Mammary epithelial cell (primary cell): ENCODE measurements at places on chromosomes 1 and 21. TPM values are rescaled to one million over a fixed set of nuclear protein-coding genes. Genes with fewer than 3 reads are reported as not detected.
A peak's percentile ranks its signal among the peaks of the same experiment; 100 is the strongest.

GRCh38 chr1:242187816-242188215 is 188.9 kb upstream of the MAP1LC3C start:
- no peak for DNase-seq

GRCh38 chr1:198179556-198179981 is 22.8 kb downstream of the NEK7 start:
- peak; percentile 41 for DNase-seq

The TMEM125 gene
- total RNA-seq: 0.67 TPM

The SH3BGR gene
- 5.0 TPM for total RNA-seq

The RGSL1 gene
- total RNA-seq: not detected in 2 replicates

The SUSD4 gene
- 5.7 and 8.9 TPM in 2 replicates for total RNA-seq

GRCh38 chr1:41954533-41954944 is 35.8 kb upstream of the HIVEP3 start:
- peak; percentile 94 for DNase-seq

GRCh38 chr1:20998826-20999225 is 177.9 kb downstream of the EIF4G3 start:
- DNase-seq: no peak

- peak; percentile 19 for DNase-seq
Measured at GRCh38 chr1:178538192-178538916, 25.4 kb downstream of the TEX35 start.

The PRDM16 gene
- total RNA-seq: not detected

DNA sequence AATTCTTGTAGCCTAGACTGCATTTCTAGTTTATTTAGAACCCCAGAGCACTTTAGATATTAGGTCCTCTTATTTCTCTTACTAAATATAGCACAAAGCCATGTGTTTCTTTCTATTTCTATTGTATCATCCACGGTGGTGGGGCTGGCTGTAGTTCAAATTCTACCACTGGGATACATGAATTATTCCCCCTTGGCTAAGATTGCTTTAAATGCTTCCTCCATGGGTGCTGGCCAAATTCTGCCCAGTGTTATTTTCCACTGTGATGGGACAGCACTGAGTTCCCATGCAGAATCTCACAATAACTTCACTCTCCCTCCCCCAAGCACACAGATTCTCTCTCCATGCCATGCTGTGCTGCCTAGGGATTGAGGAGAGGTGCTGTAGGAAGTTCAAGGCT is 41.5 kb upstream of the GBP6 start:
- DNase-seq: no peak

GRCh38 chr1:100469578-100469977 is 68.4 kb upstream of the GPR88 start:
- no peak for DNase-seq

DNA sequence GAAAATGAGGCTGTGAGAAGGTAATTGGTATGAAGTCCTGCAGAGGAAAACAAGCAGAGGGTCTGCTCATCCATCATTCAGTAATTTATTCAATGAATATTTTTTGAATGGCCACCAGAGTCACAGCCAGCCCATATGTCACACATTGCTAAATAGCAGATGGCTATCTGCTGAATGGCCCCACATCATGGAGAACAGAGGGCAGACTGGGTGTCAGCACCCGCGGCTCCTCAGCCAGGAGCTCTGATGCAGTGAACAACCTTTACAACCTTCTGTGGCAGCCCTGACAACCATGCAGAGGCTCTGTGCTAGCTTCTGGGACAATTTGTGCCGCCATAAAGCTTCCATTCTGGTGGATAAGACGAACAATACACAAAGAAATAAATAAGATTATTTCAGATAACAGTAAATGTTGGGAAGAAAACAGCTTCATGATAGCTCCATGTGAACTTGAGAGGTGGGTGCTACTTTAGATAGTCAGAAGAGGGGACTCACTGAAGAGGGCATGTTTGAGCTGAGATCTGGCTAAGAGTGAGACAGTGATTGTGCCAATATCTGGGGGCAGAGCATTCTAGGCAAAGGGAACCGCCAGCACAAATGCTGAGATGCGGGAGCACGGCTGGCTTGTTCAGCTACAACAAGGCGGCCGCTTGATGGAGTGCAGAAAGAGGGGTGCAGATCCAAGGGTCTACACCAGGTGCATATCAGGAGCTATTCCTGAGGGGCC is 2.8 kb upstream of the C1orf210 start:
- DNase-seq: no peak

- peak; percentile 96 for DNase-seq
Measured at GRCh38 chr1:14733048-14733778, 134.7 kb downstream of the KAZN start.

DNA sequence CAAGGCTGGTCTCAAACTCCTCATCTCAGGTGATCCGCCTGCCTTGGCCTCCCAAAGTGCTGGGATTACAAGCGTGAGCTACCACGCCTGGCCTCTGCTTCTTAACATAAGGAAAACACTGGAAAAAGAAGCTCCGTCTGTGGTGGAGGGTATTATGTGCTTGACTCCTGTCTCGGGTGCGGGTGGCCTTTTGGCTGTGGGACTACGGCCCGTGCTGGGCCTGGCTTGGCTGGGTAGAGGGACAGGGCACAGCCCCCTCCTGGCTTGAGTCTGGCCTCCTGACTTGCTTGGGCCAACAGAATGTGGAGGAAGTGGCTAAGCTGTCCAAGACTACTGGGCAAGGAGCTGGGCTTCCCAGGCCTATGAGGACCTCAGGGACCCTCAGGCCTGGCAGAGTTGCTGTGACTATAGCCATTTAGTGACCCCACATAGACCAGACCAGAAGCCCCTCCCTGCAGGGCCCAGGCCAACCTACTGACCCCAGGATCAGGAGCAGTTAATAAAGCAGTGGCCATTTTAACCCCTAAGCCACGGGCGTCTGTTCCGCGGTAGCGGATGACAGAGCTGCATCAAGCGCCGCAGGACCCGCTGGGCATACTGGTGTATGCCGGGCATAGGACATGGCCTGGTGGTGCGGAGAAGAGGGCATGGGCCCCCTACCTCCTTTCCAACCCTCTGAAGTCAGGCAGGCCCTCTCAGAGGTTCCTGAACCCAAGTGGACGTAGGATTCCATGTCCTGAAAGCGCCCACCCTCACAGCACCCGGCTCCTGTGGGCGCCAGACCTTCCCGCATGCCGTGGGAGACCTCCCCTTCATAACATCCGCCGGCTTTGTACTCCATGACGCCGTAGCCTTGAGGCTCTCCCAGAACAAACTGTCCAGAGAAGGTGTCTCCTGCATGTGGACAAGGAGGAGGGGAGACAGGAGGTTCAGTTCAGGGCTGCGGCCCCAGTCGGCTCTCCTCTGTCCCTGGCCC is 4.4 kb downstream of the MORN1 start:
- no peak for DNase-seq

DNA sequence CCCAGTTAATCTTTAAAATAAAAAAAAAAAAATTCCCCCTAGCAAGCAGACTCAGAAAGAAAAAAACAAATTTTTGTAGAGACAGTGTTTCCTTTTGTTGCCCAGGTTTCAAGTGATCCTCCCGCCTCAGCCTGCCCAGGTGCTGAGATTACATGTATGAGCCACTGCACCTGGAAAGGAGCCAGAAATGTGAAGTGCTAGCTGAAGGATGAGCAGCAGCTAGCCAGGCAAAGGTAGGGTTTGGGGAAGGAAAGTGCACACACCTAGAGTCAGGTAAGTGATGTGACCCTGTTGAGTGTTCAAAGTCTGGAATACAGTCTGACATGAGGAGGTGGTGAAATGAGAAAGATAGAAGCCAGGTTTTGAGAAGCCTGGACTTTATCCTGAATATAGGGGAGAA is 1.7 kb downstream of the AKR1A1 start:
- DNase-seq: peak; percentile 87

GRCh38 chr1:170537798-170538503 is 6.0 kb downstream of the GORAB start:
- DNase-seq: no peak

The LGR6 gene
- total RNA-seq: 0.45 TPM in 1 of 2 replicates, not detected in the other

The FMO4 gene
- 7.0 TPM for total RNA-seq

DNA sequence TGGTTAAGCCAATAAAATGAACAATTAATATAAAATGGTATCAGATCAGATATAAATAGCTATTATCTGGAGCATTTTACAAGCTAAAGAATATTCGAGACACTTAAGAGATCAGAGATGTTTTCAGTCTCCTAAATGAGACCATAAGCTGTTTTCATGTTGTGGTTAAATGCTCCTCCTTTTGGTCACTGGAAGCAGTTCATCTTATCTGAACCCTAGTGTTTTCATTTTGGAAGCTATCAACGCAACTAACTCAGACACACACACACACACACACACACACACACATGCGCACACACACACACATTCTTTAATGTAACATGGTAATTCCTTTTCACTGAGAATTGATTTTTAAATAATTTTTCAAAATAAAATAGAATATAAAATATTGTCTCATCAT is 10.0 kb upstream of the LRRC8C start:
- no peak for DNase-seq

- DNase-seq: no peak
Measured at GRCh38 chr1:184889166-184889565, 85.1 kb downstream of the NIBAN1 start.

DNA sequence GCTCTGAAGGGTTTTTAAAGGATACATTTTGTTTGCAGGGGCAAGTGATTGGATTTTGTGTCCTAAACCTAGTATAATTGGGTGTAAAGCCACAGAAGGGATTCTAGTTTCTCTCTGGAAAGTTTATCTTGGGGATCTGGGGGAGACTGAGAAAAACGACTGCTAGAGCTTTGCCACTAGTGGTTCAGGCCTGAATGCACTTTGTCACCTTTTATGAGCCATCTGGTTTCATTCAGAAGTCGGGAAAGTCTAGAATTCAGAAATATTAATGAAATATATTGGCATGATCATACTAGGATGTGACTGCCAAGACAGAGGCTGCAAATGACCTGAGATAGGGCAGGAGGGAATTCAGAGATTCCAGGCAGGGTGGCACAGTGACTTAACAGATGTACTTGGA is 111.5 kb upstream of the KCNK2 start:
- DNase-seq: no peak

- DNase-seq: no peak
Measured at GRCh38 chr1:6831366-6831765, 46.1 kb downstream of the CAMTA1 start.

- no peak for DNase-seq
Measured at GRCh38 chr1:22841860-22842281, 130.8 kb downstream of the LACTBL1 start.

GRCh38 chr1:10242135-10242534 is 31.8 kb downstream of the KIF1B start:
- no peak for DNase-seq

GRCh38 chr1:220689666-220690065 is 497 bp upstream of the C1orf115 start:
- DNase-seq: no peak

The CFAP107 gene
- total RNA-seq: not detected in 2 replicates

DNA sequence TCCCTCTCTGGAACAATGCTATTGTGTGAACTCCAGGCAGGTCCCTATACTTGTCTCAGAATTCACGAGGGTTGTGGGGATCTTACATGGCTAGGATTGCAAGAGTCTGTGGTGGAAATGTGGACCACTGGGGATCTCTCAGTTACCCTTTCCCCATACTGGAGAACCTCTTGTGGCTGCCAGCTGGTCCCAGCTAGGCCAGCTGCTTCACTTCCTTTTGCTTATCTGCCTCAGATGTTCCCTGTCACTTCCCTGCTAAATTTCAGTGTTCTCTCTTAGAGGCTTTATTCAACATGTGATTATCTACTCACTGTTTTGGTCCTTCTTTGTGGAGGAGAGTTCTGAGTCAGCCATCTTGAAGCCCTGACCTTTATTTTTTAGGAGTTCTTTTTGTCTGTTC is 75.9 kb upstream of the SAMD13 start:
- DNase-seq: no peak

The MYCL gene
- total RNA-seq: 3.1 and 5.6 TPM in 2 replicates

GRCh38 chr1:44212355-44213221 is 683 bp upstream of the DMAP1 start:
- DNase-seq: no peak
